ENCODE measurements at places on chromosomes 13 and 19.

GRCh38 chr13:25001476-25002206 is 94.3 kb upstream of the PABPC3 start:
- DNase-seq: no peak

- DNase-seq: no peak
These were observed 283.0 kb downstream of the SHISA2 start for GRCh38 chr13:25768838-25769237.

DNA sequence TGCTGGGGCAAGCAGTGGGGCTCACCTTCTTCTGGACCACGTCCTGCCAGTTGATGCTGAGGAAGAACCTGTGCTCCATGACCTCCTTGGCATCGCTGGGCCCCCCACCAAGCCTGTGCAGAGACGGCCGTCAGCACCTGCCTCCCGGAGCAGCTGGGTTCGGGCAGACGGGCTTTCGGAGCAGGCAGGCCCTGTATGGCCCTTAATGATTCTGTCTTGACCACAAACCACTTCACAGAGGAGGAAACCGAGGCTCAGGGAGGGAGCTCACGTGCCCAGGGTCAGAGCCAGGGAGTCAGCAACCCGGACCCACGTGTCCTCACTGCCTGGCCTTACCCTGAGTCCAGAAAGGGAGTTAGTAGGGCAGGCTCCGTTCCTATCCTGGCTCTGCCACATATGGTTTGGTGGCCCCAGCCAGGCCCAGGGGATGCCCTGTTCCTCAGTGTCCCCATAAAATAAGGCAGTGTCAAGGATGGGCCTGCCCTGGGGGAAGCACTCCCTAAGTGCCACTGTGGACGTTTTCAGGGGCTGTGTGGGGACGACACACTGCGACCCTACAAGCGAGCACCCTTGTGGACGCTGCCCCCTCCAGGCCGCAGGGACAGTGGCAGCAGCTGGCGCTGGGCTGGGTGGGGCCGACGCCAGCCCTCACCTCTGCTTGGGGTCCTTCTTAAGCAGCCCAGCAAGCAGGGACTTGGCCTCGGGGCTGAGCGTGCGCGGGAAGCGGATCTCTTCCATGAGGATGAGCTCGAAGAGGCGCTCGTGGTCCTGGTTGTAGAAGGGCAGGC is 8.9 kb upstream of the CCNP start:
- DNase-seq: no peak

DNA sequence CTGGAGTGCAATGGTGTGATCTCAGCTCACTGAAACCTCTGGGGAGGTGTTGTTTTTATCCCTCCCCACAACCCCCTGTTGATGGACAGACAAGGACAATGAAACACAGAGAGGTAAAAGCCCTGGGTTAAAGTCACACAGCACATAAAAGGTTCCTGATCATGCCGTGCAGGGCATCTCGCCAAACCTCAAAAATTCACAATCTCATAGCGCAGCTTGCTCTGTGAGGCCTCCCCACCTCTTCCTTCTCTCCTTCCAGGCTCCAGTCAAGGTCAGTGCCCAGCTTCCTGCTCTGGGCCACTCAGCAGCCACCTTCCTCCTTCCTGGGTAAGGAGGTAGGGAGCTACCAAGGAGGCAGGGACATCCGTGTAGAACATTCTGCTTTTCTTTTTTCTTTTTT is 2.3 kb downstream of the FUT2 start:
- DNase-seq: no peak

DNA sequence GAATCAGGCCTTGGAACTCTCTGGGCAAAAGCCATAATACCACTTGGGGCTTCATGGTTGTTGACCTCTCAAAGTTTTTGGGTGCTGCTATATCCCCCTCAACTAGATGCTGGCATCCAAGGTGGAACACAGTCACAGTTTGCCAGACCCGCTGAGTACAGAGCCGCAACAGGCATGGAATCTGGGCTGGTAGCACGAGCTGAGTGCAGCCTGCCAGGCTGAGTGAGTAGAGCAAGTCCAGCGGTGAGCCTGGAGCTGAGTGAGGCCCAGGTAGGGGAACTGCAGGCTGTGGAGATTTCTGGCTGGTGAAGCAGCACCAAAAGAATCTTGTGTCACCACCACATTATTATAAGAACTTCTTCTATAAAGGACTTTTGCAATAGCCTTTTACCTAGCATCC is 192.6 kb downstream of the PCDH17 start:
- DNase-seq: no peak

DNA sequence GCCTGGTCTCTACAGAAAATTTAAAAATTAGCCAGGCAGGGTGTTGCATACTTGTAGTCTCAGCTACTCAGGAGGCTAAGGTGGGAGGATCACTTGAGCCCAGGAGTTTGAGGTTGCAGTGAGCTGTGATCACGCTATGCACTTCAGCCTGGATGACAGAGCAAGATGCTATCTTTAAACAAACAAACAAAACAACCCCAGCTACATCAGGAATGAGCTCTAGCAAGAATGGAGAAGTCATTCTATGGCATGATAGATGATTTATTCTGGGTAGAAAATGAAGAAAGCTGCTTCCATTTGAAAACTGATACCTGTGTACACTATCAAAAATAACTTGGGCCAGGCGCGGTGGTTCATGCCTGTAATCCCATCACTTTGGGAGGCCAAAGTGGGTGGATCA is 15.8 kb upstream of the SHISA2 start:
- DNase-seq: no peak

GRCh38 chr13:95188128-95188527 is 113.1 kb downstream of the ABCC4 start:
- no peak for DNase-seq

- no peak for DNase-seq
These were observed 7.7 kb upstream of the CDADC1 start for GRCh38 chr13:49240017-49240416.

DNA sequence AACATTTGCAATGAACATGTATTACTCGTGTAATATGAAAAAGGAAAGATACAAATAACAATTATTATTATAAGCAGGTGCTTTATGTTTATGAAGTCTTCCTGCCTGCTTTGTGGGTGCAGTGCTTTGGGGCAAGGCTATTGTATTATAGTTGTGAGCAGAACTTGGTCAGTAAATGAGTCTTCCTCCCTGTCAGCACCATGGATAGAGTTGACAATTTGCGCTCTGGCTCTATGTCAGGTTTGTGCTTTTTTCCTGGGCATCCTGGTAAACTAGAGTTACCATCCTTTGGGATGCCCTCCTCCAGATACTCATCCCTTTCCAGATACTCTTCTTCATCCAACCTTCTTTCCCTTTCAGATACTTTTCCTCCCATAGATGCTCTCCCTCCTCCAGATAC is 19.6 kb downstream of the ERICH6B start:
- DNase-seq: no peak

Measured in activated CD8-positive, alpha-beta memory T cell treated with anti-CD3 and anti-CD28 coated beads for 1 hour (primary cell).